Activated CD4-positive, alpha-beta T cell treated with anti-CD3 and anti-CD28 coated beads, Interleukin-2, amount 10 ng/mL, durations not matched to agents 7 days and 5 days (primary cell): ENCODE measurements at places on chromosomes 16 and 17.
A peak's percentile ranks its signal among the peaks of the same experiment; 100 is the strongest.

DNA sequence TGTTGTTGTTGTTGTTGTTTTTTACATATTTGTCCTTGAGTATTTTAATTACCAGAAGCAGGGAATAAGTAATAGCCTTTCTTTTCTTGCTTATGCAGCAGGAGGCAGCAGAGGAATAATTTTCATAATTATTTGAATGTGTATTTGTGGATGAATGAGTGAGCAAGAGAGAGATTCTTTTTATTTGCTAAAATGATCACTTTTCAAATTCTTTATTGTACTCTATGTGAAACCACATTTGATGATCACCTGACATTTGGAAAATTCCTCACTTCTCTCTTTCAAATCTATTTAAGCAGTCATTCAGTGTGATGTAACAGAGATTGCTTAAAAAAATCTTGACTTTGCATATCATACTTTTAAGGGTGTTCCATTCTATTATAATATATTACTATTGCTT, 223.6 kb downstream of the BCAS3 start:
- no peak for DNase-seq

GRCh38 chr16:19375561-19376158, 42.0 kb upstream of the TMC5 start:
- DNase-seq, result peak; percentile 22

DNA sequence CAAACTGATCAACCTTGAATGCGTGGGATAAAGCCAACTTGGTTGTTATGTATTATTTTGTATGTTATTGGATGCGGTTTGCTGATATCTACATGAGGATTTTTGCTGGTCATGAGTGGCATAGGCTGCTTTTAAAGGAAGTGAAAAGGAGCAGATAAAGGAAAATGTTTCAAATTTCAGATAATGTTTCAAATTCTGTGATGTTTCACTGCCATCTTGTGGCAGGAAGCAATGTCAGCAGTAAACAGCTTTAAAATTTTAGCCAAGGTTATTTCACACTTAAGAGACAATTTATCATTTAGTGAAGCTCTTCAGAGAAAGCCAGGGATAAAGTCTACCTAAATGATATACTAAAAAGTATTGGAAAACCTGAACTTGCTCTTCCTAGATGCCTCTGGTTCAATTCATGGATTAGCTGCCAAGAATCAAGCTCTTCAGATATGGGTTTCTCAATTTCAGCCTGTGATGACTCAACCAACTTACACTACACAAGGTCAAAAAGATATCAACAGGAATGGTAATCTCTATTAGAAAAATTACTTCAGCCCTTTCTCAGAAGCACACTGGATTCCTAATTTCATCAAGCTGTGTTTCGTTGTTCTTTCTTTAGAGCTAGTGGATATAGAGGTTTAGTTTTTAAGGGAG, 136.0 kb upstream of the C17orf78 start:
- peak; percentile 18 for DNase-seq

DNA sequence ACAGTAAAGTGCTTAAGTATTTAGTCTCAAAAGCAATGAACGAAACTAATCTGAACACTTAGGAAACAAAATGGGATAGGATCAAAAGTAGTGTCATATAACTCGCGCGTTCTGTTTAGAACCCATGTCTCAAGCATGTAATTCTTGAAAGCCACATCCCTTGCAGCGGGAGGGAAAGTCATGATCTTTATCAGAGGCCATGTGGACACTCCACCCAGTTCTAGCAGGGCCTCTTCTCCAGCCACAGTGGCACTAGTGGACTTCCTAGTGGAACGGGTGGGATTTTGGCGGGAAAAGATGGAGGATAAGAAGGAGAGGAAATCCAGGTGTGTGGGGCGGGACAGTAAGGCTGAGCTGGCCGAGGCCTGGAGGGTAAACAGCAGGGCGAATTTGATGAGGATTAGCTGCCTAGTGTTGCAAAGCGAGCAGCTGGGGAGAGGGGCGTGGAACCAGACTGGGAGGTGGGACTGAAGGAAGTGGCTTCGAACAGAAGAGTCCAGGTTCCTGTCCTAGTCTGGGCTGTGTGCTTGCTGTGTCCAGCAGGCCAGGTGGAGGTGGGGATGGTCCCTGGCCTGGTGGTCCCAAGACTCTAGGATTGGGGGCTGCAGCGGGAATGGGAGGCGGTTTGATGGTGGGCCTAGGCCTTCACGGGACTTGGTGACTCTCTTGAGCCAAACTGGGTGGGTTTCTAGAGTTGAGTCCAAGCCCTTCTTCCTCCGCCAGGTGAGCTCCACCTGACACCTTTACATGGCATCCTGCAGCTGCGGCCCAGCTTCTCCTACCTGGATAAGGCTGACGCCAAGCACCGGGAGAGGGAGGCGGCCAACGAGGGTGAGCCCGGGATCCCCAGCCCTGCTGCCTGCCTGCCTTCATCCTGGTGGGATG, 15.9 kb downstream of the POLR3E start:
- DNase-seq, result no peak

- DNase-seq, result no peak
These were observed 73.3 kb upstream of the CNEP1R1 start for GRCh38 chr16:49951574-49952195.

- no peak for DNase-seq
These were observed 4.1 kb upstream of the ARL5C start for GRCh38 chr17:39170109-39170508.

DNA sequence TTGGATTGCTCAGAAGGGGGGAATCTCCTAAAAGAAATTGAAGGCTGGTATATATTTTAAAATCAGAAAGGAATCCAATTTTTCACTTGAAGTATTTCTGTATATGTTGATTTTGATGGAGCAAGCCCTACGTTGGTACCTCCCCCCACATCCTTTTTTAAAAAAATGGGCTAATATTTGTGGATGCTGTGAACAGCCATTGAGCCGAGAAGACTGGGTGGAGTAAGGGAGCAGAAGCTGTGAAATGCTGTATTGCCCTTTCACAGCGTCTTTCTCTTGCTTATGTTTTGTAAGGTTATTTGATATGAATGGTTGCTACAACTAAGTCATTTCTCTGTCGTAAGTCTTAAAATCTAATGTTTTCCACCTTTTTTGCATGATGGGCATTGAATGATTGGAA, 2.3 kb downstream of the PAFAH1B1 start:
- DNase-seq, result no peak
